ENCODE measurements at places on chromosomes 12 and 14. TPM values are rescaled to one million over a fixed set of nuclear protein-coding genes. Genes with fewer than 3 reads are reported as not detected.

GRCh38 chr12:68839183-68840147, 31.5 kb downstream of the MDM2 start:
- no peak for DNase-seq

The TRMT61A gene
- total RNA-seq: 18.5 TPM

GRCh38 chr12:111276146-111276545, 92.7 kb downstream of the PHETA1 start:
- DNase-seq: no peak

GRCh38 chr12:28248555-28249145, 58.4 kb downstream of the CCDC91 start:
- DNase-seq: no peak

The SDS gene
- total RNA-seq: not detected

DNA sequence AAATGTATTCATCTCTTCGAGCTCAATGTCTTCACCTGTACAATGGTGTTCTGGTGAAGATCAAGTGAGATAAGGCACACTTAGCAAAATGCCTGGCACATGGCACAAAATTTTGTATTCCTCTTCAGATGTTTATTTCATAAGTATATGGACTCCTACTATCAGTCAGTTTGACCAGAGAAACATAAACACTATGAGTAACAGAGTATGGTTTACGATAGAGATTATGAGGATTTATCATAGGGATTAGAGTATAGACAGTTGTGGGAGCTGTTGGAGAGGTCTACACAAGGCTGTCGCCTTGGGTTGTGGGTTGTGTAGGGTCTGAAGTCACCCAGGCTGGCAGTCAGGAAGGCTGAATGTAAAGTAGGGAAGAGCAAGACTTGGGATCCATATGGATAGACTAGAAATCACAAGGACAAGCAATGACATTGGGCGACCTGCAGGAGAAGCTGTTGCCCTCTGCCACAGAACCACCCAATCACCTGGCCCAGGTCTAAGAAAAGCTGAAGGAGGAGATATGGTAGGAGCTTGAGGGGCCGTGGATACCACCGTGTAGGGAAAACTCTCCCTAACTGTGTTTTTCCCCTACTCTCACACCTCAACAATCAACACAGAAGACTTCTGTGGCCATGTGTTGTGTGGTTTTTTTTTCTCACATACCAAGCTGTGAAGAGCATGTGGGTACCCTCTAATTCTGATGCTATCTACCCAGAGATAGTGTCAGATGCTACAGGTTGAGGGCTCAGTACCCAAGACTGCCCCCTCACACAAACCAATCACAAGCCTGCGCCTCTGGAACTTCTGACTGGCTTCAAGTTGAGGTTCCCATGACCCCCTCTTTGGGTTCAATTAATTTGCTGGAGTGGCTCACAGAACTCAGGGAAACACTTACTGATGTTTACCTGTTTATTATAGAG, 27.2 kb upstream of the RESF1 start:
- no peak for DNase-seq

The CYP27B1 gene
- total RNA-seq: 1.7 TPM

GRCh38 chr12:75725521-75726111, 214.2 kb upstream of the KRR1 start:
- DNase-seq: no peak
